CD4-positive, alpha-beta T cell treated with Interleukin-12 subunit alpha and Interleukin-12 subunit beta, for 1 hour (primary cell): ENCODE measurements at places on chromosomes 3 and 15.
A peak's percentile ranks its signal among the peaks of the same experiment; 100 is the strongest.

- no peak for DNase-seq
Measured at GRCh38 chr3:57752307-57752706, 3.8 kb upstream of the SLMAP start.

- DNase-seq, result peak; percentile 47
Measured at GRCh38 chr3:194137506-194138474, 1.8 kb downstream of the HES1 start.

- peak; percentile 71 for DNase-seq
Measured at GRCh38 chr3:20040548-20041196, 426 bp downstream of the KAT2B start.

DNA sequence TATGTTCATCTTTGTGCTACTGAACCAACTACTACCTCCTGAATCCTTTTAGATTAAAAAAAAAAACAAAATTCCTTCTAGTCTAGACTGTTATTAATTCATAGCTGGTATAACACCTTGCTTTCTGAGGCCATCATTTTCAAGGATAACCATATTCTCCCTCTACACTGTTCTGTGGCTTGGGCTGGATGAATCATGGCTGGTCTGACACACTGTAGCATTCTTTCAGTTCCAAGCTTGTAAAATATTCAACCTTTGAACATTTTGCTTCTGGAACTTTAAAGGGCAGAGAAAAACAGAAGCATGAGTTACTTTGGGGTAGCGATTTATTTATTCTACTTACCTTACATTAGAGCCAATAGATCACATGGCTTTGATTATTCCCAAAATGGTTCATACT, 7.6 kb downstream of the HSPBAP1 start:
- no peak for DNase-seq

DNA sequence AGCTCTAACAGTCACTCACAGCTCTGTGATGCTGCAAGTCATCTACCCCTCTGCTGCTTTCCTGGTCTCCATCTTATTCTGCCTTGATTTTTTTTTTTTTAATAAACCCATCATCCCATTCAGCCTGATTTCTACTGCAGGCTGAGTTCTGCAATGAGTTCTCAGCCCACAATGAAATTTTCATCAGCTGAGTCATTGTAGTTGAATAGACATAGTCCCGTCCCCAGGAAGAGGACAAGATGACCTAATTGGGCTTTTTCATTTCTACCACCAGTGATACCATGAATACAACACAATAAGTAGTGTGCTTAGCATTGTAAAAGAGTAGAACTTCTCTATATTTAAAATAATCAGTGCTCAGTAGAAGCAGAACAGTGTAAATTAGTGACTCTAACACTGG, 59.3 kb downstream of the C3orf85 start:
- no peak for DNase-seq

GRCh38 chr3:4988983-4989834, 10.0 kb downstream of the BHLHE40 start:
- DNase-seq, result no peak

- DNase-seq, result no peak
Measured at GRCh38 chr15:77021088-77021481, 26.2 kb downstream of the PSTPIP1 start.

GRCh38 chr3:142104763-142105162, 44.6 kb downstream of the TFDP2 start:
- no peak for DNase-seq

DNA sequence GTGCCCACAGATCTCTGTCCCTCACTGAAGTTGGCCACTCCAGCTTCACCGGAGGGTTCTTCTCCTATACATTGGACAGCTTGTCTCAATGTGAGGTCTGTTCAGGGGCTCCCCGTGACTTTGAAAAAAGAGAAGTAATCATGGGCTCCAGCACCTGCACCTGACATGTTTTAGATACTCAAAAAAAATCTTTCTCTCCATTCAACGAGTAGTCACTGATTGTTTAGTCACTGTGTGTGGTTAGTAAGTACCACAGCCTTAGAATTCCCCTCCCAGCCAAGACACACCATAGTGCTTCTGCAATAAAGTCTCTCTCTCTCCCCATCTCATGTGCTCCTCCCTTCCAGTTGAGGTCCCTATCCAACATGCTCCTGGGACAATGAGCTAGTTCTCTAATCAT, 18.6 kb downstream of the CCR9 start:
- DNase-seq, result no peak

DNA sequence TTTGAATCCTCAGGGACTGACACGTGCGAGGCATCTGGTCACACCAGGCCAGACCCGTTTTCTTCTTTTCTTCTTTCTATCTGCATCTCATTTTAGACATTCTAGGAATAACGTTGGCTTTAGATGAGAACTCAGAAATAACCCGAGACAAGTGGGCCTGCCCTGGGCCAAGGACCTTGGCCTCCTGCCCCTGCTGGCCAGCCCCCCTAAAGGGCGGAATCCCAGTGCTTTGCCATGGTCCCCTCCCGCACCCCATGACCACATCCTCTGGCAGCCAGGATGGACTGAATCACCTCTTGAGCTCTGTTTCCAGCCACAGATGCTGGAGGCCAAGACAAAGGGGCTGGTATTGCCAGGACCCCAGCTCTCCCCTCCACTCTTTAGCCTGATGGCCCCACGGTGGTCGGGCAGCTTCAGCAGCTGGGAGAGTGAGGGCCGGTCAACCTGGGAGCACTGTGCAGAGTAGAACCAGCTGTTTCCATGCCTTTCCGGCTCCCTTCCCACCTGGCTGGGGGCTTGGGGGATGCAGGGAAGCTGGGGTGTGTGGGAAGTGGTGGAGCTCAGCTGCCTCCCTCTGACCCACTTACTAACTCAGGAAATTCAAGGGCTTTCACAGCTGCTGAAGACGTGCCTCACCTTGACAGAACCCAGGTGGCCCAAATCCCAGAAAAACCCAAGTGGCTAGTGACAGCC, 190.9 kb downstream of the FAM43A start:
- no peak for DNase-seq

- DNase-seq, result no peak
Measured at GRCh38 chr3:127012091-127012490, 29.2 kb downstream of the PLXNA1 start.

GRCh38 chr3:183895296-183895695, 10.6 kb upstream of the PARL start:
- peak; percentile 68 for DNase-seq

GRCh38 chr15:49801796-49802195, 180.9 kb downstream of the DTWD1 start:
- no peak for DNase-seq

DNA sequence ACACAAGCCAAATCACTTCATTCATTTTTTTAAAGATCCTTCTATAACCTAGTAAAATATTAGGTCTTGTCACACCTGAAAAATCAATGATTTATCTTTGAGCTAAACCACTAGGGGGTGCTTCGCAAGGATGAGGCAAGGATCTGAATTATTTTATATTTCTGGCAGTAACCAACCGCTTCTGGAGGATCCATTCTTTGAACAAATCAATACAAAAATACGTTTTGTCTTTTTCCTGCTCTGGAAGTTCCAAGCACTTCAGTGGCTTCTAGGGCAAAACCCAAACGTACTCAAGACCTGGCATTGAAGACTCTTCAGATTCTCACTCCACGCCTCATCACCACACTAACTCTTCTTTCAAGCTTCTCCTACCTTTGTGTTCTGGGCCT, 486 bp downstream of the LSG1 start:
- DNase-seq, result peak; percentile 63

- no peak for DNase-seq
Measured at GRCh38 chr15:77414789-77415442, 5.0 kb downstream of the PEAK1 start.

DNA sequence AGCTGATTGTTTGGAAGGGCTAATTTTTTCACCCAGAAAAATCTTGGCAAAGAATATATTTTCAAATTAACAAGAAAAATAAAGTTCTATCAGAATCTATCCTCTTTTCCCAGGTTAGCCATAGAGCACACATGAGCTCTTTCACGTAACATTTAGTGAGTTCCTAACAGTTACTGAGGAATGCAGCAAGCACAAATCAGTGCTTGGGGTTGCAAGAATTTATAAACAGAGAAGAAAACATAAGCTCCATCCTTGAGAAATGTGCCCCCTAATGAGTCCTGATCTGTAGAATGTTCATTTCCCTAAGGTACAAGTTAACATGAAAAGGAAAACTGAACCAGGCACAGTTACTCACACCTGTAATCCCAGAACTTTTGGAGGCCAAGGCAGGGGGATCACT, 13.9 kb downstream of the EOGT start:
- no peak for DNase-seq

GRCh38 chr15:66713843-66714508, 11.9 kb downstream of the SMAD6 start:
- no peak for DNase-seq

DNA sequence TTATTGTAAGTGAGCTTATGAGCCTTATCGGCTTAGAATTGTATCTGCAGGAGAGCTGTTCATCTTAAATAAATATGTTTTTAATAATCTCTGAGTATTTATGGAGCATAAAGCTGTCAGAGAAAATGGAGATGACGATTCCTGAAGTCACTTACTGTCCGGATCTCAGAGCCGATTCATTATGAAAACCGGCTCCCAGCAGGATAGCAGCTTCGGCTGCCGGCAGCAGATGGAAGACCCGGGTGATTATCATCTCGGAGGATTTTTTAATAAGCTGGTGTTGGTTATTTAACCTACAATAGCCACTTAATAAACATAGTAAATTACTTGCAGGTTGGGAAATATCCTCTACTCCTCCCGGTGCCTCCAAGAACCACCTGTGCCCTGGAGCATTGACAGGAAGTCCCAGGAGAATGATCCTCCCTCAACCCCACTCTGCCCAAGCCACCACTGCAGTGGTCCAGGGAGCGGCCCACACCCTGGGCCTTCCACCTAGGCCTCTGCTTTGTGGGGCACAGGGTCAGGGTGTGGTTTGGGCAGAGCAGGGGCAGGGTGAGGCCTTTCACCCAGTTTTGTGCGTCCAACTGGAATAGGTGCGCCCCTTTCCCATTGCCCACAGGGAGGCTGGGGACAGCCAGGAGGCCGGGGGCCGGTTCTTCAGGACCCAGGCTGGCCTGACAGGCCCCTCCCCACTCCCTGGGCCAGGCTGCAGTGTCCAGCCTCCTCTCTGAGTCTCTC, 42.2 kb upstream of the PRR23E start:
- no peak for DNase-seq

GRCh38 chr3:61547625-61548024, 13.7 kb upstream of the PTPRG start:
- no peak for DNase-seq

- no peak for DNase-seq
Measured at GRCh38 chr3:79878708-79879107, 110.9 kb upstream of the ROBO1 start.

DNA sequence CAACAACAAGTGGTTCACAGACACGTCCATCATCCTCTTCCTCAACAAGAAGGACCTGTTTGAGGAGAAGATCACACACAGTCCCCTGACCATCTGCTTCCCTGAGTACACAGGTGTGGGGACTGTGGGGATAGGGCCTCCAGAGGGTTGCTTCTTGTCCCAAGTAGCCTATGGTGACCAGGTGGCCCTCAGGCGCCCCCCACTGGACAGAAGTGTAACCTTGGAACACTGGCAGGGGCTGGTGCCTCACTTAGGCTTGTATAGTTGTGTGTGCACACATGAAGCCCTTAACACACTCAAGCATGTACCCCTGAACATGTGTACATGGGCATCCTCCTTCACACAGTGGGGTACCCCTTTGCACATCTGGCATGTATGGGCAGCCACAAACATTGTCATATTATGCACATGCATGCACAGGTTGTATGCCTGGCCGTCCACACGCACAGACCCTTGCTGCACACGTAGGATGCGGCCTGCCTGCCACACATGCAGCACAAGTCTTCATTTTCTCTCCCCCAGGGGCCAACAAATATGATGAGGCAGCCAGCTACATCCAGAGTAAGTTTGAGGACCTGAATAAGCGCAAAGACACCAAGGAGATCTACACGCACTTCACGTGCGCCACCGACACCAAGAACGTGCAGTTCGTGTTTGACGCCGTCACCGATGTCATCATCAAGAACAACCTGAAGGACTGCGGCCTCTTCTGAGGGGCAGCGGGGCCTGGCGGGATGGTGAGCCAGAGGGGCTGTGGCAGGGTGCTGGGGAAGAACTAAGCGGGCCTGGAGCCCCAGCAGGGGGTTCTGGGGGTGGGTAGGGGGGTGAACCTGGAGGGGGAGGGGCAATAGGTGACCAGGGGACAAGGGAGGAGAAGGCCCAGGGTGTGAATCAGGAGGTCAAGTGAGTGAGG, 11.7 kb upstream of the SEMA3B start:
- DNase-seq, result peak; percentile 50

- DNase-seq, result peak; percentile 59
Measured at GRCh38 chr15:41483115-41483514, 10.6 kb upstream of the ITPKA start.

GRCh38 chr3:43762451-43762850, 71.7 kb downstream of the ABHD5 start:
- no peak for DNase-seq

DNA sequence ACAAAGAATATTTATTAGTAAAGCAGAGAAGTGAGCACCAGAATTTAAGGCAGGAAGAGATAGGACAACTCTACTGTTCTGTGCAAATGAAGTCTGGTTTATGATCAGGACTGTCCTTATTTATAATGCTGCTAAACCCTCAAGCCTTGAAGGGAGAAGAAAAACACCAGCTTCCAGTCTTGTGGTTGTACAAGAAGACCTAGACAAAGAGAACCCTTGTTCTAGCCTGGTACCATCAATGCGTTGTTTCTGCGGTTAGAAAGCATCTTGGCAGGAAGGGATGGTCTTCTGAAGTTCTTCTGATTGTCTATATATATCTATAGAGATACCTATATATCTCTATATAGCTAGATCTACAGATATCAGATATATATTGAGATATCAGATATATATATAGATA, 33.8 kb downstream of the PDCD10 start:
- DNase-seq, result no peak

GRCh38 chr3:127712881-127713771, 40.4 kb downstream of the ABTB1 start:
- no peak for DNase-seq

DNA sequence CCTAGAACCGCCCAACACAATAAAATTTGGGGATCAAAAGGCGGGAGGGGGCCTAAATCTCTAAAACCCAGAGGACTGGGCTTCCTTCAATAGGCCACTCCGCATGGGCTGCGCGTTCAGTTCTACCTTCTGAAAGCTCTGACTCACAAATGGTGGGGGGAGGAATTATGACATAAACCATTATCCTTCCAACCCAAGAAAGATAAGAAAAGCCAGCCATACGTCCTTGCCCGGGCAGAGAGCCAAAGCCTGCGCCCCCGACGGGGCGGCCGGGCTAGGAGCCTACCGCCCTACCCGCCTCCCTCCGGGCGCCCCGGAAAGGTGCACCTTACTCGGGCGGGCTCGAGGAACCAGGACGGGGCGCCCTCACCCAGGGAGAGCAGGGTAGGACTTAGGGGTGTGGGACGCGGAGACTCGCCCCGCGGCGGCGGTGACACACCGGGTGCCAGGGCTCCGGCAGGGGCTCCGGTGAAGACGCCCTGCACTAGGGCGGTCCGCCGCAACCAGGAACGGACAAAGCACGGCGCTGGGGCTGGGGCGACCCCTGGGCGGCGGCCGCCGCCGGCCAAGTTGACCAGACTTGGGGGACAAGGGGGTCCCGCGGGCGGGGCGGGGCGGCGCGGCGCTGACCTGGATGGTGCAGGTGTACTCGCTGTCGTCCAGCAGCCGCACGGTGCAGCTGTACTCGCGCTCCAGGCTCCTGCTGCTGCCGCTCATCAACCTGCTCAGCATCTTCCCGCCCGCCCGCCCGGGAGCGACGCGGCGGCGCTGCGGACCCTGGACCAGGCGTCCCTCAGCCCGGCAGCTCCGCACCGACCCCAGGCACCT, 534 bp downstream of the FRMD5 start:
- peak; percentile 23 for DNase-seq
